Tibial artery (tissue), 4 donors: ENCODE measurements at places on chromosomes 1 and 21.

- DNase-seq, result no peak
Measured at GRCh38 chr1:229640455-229640854, 14.4 kb downstream of the URB2 start.

DNA sequence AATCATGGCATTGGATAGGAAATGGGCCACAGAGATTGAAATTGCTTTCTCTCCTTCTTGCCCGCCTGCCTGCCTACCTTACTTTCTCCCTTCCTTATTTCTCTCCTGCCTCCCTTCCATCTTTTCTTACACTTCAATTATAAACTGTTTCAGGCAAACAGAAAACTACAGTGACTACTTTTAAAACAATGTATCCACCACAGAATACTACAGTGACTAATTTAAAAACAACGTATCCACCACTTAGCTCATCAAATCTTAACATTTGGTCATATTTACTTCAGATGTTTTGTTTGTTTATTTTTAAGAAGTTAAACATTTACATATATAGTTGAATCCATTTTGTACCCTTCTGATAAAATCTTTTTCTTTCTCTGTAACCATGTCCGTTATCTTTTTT, 54.4 kb downstream of the SNRPE start:
- DNase-seq, result no peak

GRCh38 chr21:35512346-35512745, 463.2 kb upstream of the RUNX1 start:
- DNase-seq, result no peak

DNA sequence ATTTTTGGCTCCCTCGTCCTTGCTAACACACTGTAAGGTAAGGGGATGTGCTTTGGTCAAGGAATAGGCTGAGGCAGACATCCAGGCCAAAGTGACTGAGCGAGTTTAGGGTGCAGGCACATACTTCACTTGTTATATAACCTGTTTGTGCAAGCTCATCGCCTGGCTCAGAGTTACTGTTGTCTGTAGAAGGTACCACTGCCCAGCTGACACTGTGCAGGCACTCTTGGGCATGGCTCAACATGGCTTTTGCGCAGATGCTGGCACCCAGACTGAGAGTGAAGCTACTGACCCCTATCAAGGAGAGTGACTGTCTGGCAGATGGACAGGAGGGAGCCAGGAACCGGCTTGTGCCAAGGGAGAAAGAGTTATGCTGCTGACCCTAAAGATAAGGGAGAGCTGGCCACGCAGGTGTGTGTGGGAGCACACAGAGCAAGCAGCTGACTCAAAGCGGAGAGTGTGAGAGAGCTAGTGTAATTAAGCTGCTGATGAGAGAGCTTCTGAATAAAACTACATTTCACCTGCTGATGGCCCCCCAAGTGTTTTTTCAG, 307.3 kb upstream of the USP24 start:
- DNase-seq, result no peak
